ENCODE measurements at places on chromosomes 16 and 17.
A peak's percentile ranks its signal among the peaks of the same experiment; 100 is the strongest.

DNA sequence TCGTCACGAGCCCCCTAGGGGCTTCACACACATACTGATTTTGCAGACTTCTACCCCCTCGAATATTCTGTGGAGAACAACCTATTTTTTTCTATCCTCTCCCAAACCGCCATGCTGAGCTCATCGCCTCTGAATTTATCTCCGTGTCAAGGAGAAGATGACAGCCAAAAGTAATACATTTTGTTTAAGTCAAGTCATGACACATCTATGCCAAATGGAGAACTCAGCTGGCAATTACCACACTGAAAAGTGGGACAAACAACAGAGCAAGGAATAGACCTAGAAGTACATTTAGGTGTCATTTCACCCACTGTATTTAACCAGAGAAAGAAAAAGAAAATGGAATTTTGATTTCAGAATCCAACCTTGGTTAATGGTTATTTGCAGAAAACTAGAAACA, 260.2 kb downstream of the SLC39A11 start:
- no peak for DNase-seq

DNA sequence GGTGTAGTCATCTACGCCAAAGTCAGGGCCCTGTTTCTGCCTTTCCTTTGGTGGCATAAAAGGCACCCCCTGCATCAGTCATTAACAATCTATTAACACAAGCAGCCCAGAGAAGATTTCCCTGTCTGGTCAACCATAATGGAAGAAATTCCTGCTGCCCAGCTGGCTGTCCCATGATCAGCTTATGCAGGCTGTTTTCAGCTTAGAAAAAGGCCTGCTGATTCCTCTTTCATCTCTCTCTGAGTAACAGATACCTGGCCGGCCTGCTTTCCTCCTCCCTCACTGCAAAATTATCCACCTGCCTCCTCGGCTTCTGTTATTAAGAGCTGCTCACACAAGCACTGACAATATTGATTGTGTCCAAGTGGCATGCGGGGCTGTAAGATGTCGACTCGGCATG, 70.3 kb upstream of the MMP2 start:
- DNase-seq: no peak

GRCh38 chr17:70891306-70891705, 722.0 kb downstream of the KCNJ2 start:
- no peak for DNase-seq

DNA sequence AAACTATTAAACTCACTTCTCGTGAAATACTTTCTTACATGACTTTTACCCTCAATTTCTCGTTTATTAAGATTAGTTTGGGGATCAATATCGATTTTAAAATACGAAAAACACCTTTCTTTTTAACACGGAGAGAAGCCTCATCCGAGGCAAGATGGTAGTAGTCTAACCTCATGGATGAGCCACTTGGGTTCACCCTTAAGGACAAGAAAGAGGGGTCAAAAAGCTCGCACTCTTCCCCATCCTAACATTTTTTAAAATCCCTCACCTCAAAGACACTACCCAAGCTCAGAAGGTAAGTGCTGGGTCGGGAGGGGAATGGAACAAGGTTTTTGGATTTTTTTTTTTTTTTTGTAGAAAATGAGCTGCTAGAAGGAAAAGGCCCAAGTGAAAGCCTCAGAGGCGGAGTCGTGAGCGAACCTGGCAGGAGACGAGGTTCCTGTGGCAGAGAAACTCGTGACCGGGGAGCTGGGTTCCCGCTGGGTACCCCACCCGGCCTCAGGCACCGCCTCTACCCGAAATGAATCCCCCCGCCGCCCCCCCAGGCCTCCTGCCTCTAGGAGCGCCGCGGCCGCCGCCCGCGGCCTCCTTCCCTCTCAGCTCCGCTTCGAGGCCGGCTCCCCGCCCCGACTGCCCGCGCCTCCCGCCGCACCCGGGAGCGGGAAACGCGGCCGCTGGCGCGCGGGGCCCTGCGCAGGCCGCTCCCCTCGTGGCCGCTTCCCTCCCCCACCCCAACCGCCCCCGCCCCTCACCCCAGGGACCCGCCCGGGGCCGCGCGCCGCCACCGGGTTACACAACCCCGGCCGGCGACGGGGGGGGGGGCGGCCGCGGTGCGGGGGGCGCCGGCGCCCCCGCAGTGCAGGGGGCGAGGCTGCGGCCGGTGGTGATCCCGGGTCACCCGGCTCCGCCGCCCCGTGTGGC, 1.6 kb downstream of the NUFIP2 start:
- peak; percentile 27 for DNase-seq

DNA sequence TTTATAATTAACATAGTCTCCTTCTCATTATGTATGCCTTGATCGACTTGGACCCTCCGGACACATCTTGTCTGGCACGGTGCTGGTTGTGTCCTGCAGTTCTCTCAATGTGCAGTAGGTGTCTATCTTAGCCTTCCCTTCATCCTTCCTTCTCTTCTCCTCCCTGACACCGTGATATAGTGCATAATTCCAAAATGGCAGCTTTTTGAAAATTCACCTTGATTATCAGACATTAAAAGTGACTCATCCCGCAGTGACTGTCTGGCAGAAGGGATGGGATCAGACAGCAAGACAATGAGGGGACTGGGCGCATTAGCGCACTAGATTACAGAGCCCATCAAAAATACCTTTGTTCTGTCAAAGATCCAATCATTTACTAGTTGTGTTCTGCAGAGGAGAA, 70.0 kb upstream of the PMFBP1 start:
- peak; percentile 28 for DNase-seq

GRCh38 chr17:897970-898619, 81.5 kb downstream of the NXN start:
- DNase-seq: no peak

GRCh38 chr17:333626-334396, 18.8 kb downstream of the RPH3AL start:
- no peak for DNase-seq

DNA sequence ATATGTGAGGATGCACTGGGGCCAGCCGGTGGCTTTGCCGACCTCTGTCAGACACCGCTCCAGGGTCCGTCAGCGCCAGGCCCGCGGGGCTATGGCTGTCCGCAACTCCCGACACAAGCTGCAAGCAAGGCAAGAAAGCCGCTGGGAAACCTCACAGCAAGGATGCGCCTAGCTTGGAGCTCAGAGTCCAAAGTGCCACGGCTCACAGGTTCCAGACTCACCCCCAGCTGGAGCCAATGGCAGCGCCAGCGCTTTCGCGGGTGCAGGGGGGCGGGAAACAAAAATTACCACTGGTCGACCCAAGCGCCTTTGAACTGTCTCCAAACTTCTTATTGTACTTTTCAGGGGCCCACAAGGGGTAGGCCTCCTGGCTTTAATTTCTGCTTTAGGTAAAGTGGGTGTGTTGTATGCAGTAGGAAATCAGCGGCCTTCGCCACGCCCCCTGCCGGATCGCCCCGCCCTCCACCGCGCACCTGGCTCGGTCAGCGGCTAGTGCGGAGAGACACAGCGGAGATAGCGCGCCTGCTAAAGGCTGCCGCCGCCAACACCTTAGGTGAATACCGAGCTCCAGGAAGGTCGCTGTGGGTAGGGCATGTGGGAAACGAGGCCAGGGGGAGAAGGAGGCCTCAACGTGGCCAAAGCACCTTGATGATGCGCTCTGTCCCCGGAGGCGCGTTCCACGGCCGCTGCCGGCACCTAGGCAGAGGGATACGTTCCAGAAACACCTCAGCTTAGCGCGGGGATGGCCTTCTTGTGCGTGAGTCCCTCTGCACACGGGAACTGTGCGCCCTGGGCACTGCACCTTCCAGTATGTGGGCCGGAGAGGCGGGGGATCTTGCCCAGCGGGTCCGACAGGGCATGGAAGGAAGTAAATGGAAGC, 61.0 kb upstream of the RBL2 start:
- no peak for DNase-seq

DNA sequence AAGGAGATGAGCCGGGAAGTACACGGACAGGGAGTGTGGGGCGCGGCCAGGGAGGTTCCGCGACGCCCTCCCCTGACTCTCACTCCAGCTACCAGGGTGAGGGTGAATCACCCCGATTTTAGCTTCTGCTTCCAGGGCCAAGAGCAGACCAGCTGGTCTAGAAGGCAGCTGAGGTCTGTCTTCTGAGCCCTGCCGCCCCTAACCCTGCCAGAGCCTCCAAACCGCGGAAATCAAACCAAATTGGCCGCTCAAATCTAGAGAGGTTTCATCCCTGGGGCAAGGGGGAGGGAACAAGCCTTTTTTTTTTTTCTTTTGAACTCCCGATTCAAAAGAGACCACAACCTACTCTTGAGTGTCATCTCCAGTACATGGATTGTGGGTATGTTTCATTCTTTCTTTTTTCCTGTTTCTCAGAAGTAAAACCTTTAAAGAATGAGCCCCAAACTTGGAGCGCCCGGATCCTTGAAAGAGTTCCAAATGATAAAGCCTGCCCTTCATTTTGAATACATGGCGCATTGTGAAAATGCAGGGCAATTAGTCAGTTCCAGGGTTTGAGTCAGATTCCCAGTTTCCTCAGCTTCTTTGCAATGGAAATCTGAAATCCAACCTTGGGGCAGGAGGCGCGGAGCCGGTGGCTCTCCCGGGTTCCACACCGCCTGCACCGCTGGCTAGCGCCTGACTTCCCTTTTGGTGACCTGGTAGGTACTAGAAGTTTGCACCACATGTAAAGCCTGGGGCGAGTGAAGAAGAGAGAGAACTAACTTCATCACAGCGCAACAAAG, 16.5 kb upstream of the ZFHX3 start:
- DNase-seq: no peak

GRCh38 chr17:10993126-10993525, 155.2 kb upstream of the PIRT start:
- no peak for DNase-seq

DNA sequence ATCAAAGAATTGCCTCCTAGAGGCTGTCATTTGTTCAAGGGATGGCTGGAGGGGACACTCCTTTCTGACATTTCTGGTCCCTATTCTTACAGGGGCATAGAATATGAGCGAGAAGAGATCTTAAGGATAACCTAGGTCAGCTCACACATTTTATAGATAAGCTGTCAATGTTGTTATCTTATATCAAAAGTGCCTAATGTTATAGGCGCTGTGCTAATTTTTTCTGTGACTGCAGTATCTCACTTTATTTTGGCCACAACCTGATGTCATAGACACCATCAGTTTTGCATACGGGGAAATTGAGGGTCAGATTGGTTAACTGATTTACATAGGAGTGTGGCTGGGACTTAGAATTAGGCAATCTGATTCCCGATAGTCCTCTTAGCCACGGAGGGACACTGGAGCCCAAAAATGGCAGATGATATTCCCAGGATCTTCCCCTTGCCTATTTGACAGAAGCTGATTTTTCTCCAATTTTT, 1.2 kb downstream of the CPD start:
- no peak for DNase-seq

DNA sequence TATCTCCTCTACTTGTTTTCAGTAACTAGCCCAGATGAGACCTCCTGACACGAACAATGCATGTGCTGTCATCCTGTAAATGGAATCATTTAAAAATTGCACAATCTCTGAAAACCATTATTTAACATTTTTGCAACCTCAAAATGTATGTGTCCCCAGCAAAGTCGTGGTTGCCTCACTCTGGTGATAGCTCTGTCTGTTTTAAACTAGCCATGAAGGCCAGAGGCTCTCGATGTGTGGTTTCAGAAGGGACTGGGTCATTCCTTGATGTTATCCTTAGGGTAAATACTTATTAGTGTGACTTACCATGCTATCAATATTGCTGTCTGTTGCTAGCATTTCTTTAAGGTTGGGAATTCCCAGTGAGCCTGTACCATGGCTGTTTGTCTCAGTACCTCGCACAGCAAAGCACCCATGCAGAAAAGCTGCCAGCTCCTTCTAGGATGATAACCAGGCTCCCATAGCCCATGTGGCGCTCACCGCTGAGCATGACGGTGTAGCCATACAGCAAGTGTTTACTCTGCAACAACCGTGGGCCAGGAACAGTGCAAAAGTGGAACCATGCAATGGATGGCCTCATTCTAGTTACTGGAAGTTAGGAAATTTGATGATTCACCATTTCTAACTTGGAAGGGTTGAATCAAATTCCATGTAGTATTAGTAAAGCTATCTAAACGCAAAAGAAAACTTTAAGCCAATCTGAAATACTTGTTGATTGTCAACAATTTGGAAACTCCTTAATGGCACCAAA, 2.9 kb upstream of the PGS1 start:
- no peak for DNase-seq

GRCh38 chr17:27414271-27414670, 42.0 kb upstream of the KSR1 start:
- DNase-seq: no peak

DNA sequence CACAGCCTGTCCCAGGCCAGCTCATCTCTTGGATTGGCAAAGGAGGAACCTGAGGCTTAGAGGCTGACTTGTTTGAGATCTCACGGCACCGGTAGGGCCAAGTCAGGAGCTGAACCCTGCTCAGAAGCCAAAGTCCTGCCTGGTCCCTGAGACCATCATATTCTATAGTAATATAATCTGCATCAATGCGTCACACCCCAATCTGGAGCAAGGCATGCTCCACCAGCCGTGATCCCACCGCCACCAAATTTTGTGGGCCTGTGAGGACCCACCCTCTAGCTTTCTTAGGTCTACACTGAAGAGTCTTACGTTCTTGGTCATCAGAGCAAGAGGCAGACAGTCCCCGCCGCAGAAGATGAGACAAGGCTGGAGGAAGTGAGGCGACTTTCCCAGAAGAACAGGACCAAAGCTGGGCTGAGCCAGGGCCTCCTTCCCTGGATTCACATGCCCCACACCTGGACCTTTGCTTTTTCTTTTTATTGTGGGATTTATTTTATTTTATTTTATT, 2.7 kb downstream of the SULT1A1 start:
- no peak for DNase-seq

- no peak for DNase-seq
Measured at GRCh38 chr16:16137110-16137509, 86.2 kb downstream of the ABCC6 start.

DNA sequence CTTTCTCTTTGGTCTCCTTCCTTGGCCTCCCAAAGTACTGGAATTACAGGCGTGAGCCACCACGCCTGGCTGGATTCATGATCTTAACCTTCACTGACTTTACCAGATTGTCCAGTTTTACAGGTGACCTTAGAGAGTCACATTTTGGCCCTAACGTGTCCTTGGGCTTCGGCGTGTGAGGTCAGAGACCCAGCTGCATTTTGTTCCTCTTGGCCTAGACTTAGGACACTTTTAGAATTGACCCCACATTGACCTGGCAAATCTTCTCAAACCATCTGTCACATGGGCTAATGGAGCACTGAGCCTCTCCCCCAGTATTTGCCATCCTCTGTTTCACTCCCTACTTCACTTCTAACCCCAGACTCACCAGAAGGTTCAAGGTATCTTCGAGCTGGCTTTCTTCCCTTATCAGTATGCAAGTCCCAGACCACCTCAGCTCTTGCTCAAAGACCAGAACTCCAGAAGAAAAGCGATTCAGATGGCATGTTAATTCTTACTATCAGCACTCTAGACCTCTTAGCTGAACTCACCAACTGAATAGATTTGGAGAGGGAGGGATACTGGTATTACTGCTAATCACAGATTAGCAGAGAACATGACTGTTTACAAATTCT, 1.7 kb upstream of the CYTH1 start:
- no peak for DNase-seq

- no peak for DNase-seq
Measured at GRCh38 chr17:78526231-78527025, 50.8 kb downstream of the DNAH17 start.

GRCh38 chr17:82214012-82214628, 1.5 kb upstream of the CCDC57 start:
- no peak for DNase-seq
